ENCODE measurements at places on chromosomes 6 and 20. TPM values are rescaled to one million over a fixed set of nuclear protein-coding genes. Genes with fewer than 3 reads are reported as not detected.

LY6G5C gene
- total RNA-seq = 2.9 TPM

DDX43 gene
- 1.9 TPM for total RNA-seq

NELFCD gene
- total RNA-seq = 54.1 TPM

DNA sequence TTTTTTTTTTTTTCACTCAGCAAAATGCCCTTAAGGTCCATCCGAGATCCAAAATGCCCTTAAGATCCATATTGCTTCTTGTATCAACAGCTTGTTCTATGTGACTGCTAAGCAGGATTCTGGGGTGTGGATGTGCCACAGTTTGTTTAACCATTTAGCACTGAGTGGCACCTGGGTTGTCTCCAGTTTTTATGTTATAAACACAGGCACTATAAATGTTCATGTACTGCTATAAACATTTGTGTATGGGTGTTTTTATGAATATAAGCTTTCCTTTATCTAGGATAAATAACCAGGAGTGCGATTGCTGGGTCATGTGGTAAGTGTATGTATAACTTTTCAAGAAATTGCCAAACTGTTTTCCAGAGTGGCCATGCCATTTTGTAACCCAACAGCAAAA, 386.0 kb downstream of the RNGTT start:
- no peak for DNase-seq

GABRR2 gene
- 1.2 TPM for total RNA-seq

TMEM14B gene
- total RNA-seq = 61.0 TPM

DNA sequence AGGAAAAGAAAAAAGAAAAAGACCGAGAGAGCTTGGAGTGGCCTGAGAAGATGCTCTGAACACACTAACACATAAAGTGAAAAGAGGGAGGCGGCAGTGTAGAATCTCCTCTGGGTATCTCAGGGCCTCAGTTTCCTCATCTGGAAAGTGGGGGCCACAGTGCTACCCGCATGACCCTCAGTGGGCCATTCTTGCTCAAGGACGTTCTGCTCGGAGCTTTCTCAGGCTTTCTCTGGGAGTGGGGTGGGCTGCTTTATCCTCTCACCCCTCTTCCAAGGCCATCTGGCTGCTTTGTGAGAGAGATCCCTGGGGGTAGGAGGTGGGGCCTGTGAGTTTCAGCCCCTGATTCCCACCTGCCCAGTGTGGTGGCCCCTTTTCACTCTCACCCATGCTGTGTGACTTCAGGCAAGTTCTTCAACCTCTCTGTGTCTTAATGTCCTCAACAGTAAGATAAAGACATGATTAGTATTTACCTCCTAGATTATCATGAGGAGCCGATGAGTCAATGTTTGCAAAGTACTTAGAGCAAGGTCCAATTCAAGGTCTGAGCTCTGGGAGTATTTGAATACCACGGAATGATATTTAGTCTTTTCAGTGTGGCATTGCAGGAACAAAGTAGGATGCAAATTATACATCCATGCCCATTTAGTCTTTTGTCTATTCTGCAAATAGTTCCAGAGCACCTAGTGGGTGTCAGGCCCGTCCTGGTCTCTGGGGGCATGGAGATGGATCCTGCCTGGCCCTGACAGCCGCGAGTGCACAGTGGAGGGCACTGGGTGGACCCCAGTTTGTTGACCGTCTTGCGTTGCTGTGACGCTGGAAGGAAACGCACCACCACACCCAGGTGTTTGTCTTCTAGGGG, 34.3 kb downstream of the SRC start:
- peak; percentile 32 for DNase-seq
